Foreskin fibroblast (primary cell): ENCODE measurements at places on chromosomes 3 and 15.
A peak's percentile ranks its signal among the peaks of the same experiment; 100 is the strongest.

GRCh38 chr15:44536302-44536961 lies 515 bp upstream of the EIF3J start:
- DNase-seq, result peak; percentile 82

- no peak for DNase-seq
Measured at GRCh38 chr15:94417501-94418293, 186.3 kb downstream of the MCTP2 start.

- no peak for DNase-seq
Measured at GRCh38 chr3:54935869-54936268, 8.0 kb upstream of the LRTM1 start.

GRCh38 chr3:16406579-16406978 lies 106.9 kb downstream of the RFTN1 start:
- no peak for DNase-seq

DNA sequence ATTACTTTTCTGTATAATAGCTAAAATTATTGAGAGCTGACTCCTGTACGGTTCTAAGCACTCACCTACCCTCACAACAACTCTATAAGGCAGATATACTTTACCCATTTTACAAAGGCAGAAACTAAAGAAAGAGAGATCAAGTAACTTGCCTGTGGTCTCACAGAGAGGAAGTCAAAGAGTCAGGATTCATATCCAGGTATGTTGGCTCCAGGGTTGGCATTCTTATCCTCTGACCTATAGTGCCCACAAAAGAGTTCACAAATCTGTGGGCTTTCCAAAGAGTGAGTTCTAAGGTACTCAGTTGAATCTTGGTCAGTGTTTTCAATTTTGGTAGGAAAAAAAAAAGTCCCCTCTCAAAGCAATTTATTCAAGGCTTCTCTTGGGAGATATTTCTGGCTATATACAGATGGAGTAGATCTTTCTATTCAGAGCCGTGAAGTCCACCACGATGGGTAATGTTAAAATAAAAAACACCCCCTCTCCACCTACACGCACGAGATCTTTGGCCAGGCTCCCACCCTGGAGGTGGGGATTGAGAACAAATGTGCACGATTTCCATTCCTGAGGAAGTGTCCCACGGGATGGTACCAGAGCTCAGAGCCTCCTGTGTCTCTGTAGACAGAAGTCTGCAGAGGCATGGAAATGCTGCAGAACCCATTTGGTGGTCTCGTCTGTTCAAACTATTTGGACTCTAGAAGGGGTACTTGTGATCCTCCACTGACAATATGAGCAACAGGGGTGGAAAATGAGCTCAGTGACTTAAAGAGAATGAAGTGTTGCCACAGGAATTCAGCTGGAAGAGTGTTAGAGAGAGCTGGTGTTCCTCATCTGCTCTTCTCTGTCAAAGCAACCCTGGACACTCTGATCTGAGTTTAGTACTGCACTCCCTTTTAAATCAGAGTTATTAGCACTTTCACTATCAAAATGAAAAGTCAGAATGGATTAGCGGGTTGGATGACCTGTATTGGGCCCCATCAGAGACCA lies 212.1 kb upstream of the EIF1B start:
- peak; percentile 62 for DNase-seq

DNA sequence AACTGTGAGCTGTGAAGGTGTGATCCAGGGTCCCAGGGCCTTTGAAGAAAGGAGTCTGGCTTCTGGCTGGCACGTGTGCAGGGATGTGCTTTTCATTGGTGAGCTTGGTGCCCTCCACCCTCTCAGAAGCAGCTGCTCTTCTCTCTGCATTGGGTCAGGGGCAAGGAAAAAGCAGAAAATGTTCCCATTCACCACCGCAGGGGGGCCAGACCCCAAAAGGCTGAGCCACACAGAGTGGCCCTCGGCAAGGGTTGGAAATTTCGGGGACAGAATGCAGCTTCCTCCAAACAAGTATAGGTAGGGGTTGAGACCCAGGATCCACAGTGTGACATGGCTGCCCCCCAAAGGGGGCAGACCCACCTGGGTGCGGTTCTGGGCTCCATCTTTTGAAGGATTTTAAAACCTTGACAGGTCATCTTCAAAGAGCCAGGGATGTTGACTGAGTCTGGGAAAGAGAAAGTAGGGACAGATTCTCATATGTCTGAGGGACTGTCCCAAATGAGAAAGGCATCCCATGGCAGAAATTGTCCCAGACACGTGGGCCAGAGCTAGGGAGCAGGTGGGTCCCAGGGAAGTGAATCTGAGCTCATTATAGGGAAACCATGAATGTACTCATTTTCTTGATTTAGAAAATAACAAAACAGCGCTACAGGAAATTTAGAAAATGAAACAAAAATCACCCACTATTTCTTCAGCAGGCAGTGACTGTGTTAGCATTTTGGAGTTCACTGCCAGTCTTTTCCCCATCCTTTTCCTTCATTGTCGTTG lies 2.7 kb downstream of the CSK start:
- DNase-seq, result no peak

DNA sequence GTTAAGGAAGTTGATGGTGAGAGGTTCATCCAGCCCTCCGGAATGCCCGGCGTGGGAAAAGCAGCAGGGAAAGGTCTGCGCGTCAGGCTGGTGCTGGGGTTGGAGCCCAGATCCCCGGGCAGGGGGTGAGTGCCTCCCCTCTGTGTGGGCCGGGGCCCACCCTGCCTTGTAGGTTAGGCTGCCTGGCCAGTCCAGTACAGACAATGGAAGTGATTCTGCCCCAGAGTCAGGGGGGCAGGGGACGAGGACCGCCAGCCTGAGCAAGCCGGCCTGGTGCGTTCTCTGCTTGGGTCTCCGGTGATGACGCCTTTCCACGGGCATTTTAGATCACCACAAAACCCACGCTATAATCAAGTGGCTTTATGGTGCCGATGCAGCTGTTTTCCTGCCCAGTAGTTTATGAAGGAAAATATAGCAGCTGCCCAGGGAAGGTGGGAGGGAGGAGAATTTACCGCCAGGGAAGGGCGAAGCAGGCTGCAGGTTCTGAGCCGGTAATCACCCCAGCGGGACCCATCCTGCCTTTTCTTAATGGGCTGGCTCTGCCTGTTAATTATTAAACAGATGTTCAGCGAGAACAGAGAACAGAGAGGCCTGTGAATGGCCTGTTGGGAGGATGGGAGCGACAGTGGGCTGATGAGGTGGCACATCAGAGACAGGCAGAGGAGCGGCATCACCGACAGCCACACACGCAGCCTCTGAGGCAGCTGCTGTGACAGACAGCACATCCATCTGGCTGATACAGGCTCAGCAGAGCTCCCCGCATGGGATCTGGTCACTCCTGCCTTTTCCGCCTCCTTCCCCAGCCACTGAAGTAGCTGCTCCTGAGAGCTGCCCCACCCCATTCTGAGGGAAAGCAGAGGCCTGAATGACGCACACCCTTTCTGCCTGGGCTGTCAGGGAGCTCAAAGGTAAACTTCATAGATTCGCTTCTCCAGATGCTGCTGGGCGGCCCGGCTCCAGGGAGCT lies 35.2 kb downstream of the BDH1 start:
- DNase-seq, result peak; percentile 67

GRCh38 chr3:171760477-171760876 lies 49.8 kb downstream of the PLD1 start:
- no peak for DNase-seq

DNA sequence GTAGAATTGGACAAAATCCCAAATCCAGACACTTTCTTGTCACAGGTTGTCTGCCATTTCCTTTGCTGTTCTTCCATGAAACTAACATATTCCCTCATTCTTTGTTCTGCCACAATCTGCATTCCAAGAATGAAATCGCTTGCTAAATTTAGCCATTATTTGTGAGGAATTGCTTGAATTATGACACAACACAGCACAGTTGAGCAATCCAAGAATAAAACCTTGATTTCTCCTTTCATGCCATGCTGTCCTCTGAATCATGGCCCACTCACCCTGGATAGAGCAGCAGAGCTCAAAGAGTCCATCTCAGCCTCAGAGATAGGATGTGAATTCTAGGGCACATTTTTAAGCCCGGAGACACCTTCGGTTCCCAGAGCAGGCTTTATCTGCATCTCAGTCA lies 35.2 kb upstream of the GREM1 start:
- DNase-seq, result peak; percentile 96

DNA sequence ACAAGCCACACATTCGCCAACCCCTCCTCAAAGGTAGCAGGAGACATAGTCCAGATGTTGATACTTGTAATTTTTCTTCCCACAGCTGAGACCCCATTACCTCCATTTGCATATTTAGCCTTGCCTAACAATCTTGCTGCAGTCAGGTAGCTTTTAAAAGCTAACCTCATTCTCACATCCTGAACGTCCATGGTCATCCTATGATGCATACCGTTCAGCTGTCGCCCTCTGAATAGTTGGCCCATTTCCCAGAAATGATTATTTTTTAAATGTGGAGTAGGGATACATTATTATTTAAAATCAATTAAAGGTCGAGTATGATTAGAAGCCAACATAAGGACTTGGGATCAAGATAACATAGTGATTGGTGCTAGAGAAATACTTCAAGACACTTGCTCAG lies 165.0 kb downstream of the MEX3B start:
- no peak for DNase-seq

DNA sequence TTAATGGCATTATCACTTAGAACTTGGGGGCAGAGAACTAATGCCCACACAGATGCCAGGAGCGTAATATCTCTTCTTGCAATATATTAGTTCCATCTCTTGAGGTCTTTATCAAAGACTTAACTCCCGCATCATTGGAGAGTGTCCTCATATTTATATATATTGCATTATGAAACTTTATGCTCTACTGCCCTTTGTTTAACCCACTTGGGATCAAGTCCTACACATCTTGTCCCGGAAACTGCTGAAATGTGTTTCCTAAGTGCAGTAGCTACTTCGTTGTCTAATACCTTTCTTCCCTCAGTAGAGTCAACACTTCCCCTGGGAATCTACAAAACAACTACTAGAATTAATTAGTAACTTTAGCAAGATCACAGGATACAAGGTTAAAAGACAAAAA lies 1029.2 kb downstream of the OTOL1 start:
- no peak for DNase-seq

DNA sequence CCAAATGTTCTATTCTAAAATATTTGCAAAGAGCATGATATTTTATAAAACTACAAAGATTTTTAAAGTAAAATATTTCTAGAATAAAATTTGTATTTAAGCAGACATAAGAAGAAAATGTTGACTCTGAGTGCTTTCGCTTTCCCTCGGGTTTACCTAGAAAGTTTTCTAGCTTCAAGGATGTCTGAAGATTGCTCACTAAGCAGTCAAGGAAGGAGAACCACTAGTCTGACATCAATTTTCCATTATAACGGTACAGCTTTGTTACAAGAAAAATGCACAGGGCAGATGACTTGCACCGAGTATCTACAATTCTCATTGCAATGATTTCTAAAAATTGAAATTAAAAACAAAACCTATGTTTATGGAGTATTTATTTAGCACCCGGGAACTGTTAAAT lies 14.2 kb downstream of the GPR15 start:
- DNase-seq, result no peak

DNA sequence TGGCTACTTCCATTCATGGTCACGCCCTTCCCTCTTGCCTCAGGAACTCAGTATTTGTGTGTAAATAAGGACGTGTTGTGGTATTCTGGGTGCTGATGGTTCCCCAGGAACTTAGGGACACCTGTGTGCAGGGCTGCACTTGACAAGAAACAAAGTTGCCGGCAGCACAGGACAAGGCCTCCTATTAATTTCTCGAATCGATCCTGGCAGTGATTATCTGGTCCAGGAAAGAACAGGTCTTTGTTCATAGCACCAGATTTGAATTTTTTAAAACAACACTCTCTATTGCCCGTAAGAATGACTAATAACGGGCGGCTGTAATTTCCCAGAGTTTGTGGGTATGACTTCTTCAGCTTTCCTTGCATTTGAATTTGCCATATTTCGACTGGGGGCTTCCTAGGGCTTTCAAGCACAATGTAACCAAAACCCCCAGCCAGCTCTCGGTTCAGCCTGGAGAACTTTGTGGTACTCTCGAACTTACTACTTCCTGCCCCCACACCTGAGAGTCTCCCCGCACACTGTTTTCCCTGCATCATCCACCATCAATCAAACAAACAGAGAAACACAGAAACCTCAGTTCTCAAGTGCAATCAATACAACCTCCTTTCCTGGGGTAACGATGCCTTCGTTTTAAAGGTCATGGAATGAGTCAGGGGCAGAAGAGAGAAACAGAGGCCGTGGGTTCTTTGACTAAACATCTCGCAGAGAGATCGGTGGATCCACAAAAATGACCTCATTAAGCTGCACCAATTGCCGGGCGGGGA lies 241.7 kb upstream of the ICE2 start:
- DNase-seq, result no peak

DNA sequence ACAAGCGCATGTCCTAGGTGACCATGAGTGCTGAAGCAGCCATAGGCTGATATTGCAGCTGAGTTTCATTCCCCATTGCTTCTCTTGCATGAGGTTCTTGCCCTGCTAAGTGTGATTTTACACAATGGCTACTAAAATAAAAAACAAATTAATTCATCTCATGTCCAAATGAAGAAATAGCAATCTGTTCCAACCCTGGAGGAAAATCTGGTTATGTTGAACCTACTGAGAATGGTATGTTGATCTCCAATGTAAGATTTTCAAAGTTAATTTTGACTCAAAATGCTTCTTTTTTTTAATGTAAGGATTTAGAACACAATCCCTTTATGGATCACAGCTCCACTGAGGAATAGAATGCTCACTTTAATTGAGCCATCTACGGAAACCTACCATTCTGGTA lies 254.2 kb upstream of the CRBN start:
- DNase-seq, result no peak

DNA sequence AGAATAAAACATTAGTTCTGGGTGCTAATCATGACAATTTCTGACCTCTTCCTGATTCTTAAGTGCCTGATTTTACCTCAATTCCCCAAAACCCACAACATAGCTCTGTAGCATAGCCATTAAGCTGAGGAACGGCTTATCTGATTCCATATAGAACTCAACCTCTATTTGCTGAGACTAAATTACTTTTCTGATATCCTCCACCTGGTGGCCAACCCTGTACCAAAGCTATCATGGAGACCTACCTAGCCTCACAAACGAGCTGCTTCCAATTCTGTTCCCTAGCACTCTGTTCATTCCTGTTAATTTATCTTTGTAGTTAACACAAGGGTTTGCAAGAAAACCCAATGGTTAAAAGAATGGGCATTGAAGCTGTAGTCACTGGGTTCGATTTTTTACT lies 245.2 kb downstream of the PLOD2 start:
- DNase-seq, result no peak

GRCh38 chr3:196792771-196793170 lies 53.1 kb downstream of the PAK2 start:
- peak; percentile 25 for DNase-seq

DNA sequence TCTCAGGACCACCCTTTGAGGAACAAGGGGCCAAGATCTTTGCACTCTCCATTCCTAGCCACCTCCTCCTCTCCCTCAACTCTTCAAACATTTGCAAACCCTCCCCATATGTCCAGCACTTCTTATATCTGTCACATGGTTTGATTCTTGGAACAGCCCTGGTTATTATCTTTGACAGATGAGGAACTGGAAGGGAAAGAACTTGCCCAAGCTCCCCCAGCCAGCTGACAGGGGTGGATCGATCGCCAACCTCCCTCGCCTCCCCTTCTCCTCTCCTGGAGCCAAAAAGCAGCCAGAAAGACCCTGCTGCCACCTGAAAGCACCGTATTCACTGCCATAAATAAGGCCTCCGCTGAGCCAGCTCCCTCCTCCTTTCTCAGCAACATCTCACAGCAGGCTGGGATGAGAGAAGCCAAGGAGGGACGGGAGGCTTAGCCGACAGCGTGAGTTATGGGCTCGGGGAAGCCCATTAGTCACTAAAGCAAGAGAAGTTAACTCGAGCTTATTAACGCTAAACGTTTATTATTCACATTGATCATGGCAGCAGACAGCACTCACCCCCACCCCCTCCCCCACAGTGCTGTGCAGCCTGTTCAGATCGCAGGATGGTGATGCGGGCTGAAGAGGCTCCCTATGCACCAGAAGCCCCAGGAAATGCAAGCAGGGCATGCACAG lies 22.2 kb upstream of the FGD5 start:
- no peak for DNase-seq

GRCh38 chr15:90035840-90036230 lies 34.7 kb downstream of the ZNF710 start:
- no peak for DNase-seq
